NCI-H69 (cell line): ENCODE measurements at places on chromosomes 16 and 17.
A peak's percentile ranks its signal among the peaks of the same experiment; 100 is the strongest.

GRCh38 chr17:38815576-38816193 is 9.4 kb downstream of the CWC25 start:
- DNase-seq, result no peak

- DNase-seq, result no peak
These were observed 32.7 kb downstream of the ZNF750 start for GRCh38 chr17:82807101-82807500.

DNA sequence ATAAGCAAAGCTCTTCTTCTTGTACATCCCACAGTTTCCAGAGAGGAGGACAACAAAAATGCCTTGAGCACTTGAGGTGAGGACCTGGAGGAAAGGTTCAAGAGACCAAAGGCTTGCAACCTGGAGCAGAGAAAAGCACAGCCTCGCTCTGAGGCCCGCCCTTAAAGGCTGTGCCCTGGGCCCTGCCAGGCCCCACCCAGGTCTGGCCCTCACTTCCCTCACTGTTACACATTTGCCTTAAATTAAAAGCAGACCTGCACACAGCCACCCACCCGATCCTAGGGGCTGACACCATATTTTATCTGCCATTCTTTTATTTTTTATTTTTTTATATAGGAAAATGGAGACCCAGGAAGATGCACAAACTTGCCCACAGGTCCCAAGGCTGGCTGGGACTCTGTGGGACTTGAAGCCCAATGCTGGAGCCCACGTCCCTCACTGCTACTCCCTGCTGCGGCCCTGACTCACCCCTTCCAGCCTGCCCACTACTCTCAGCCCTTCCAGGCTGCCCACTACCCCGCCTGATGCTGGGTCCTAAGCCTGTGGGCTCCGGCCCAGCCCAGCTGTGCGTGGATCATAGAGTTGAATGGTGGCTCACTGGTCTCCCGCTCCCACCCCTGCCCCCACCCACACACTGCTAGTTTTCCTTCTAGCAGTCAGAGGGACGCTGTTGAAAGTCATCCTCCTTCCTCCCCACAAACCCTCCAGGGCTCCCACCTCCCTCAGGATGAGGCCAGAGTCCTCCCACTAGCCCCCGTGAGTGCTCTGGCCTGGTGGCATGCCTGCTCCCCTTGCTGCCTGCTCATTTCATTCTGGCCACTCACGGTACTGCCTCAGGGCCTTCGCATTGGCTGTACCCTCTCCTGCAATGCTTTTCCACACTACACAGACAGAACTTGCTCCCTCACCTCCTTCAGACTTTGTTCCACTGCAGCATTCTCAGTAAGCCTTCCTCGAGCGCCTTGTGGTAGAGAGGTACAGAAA is 77.6 kb upstream of the MED9 start:
- DNase-seq, result no peak

GRCh38 chr17:37134050-37134449 is 185.3 kb downstream of the AATF start:
- no peak for DNase-seq

DNA sequence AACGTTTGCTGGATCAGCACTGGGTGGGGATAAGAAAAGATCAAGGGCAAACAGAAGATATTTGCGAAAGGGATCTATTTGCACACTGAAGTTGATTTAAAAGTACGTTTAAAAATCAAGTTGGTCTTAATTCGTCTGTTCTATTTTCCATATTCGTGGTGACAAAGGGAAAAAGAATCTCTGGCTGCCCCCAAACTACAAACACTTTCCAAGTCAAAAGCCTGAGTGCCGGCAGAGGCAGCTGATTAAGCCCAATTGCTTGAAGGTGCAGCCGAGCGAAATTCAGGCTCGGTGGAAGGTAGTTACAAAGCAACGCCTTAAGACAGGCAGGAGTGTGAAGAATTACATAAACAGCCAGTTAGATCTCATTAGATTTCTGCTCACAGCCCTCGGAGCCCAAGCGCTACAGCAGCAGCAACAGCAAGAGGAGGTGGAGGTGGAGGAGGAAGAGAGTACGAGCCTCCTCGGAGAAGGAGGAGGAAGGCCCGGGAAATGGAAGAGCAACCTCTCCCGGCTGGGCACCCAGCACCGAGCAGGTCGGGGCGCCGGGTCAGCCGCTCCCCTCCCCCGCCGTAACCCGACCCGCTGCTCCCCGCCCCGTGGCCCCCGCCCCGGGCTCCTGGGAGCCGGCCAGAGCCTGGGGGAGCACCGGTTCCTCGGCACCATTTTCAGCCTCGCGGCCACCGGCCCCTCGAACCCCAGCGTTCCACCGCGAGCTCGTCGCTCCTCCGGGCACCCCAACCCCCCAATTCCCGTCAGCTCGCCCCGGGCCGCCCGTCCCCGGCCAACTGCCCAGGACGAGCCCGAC is 890 bp downstream of the TOB1 start:
- DNase-seq, result peak; percentile 82

DNA sequence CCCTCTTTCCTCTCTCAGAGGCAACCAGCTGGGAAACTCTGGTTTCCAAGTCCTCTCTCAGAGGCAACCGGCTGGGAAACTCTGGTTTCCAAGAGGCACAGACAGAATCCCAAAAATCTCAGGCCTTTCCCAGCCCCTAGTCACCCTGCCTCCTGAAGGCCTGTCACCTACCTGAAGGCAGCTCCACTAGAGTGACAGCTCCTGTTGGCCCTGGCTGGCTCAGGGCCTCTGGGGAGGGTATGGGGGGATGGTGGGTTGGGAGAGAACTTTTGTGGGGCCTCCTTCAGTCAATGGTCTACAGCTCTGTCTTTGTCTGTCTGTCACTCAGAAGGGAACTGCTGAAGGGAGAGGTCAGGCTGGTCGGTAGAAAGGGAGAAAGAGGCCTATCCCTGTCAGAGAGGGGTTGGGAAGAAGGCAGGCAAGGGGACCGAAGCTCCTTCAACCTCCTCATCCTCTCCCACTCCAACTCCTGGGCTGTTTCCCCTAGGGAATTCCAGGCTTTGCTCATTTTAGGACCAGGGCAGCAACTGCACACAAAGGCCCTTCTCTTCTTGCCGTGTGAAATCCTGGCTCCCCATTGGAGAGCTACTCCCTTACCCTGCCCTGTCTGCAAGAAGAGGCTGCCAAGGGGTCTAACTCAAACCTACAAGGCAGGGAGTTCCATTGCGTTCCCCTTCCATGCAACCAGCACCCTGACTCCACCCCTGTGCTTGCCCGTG is 23.6 kb downstream of the COPZ2 start:
- DNase-seq, result peak; percentile 67

DNA sequence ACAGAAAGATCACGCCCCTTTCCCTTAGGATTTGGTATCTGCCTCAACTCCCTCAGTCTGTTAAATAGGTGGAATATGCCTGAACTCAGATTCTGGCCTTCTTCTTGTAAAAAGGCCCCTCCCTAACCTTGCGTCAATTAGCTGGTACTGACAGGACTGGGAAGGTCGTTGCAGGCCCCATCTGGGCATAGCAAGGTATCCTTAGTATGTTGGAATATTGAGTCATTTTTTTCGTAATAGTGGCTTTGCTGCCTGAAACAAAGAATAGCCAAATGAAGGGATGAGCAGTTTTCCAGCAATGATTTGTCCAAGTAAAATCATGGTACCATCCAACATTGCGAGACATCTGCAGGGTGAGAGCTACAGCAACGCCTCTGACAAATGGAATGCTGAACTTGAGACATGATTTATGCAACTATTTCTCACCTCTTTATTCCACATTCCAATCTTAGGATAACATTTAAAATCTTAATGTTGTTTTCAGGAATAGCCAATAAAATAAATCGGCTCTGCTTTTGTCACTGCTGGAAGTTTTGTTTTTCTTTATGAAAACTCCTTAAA is 39.3 kb upstream of the BRD7 start:
- DNase-seq, result no peak

- no peak for DNase-seq
These were observed 5.7 kb upstream of the FN3K start for GRCh38 chr17:82729479-82730260.

- DNase-seq, result no peak
These were observed 154.8 kb downstream of the VPS53 start for GRCh38 chr17:559551-560431.

GRCh38 chr17:66449418-66449977 is 147.1 kb downstream of the PRKCA start:
- peak; percentile 39 for DNase-seq

DNA sequence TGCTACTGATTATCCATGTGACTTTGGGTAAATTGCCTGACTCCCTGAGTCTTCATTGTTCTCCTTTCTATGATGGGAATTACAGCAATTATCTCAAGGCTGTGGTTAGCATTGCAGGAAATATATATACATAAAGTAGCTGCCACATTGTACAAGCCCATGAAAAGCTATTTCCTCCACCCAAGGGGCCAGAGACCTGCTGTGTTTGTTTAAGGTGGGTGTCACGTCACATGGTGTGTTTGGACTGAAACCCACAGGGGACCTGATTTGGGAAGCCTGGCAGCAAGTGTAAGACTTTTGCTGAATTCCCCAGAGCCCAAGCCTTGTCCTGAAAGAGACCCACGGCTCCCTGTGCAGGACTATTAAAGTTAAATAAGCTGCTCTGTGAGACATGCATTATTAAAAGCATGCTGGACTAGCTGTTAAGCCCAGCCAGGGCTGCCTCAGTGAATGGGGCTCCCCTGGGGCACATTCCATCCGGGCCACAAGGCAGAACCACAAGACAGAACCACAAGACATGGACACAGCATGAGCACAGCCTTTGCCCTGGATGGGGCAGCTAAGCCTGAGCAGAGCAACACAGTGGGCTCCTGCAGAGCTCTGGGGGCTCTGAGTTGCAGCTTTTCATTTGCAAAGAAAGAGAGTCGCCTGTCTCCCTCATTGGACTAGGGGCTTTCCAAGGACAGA is 148.9 kb downstream of the SPACA3 start:
- DNase-seq, result peak; percentile 50

GRCh38 chr16:89563639-89564392 is 3.3 kb downstream of the RPL13 start:
- DNase-seq, result no peak

- DNase-seq, result no peak
These were observed 404.0 kb upstream of the HSBP1 start for GRCh38 chr16:83403761-83404160.

GRCh38 chr16:23826528-23827045 is 9.2 kb upstream of the PRKCB start:
- DNase-seq, result no peak

GRCh38 chr17:17075125-17075781 is 33.0 kb downstream of the MPRIP start:
- peak; percentile 58 for DNase-seq

GRCh38 chr17:48878920-48879898 is 13.4 kb upstream of the ATP5MC1 start:
- peak; percentile 78 for DNase-seq

DNA sequence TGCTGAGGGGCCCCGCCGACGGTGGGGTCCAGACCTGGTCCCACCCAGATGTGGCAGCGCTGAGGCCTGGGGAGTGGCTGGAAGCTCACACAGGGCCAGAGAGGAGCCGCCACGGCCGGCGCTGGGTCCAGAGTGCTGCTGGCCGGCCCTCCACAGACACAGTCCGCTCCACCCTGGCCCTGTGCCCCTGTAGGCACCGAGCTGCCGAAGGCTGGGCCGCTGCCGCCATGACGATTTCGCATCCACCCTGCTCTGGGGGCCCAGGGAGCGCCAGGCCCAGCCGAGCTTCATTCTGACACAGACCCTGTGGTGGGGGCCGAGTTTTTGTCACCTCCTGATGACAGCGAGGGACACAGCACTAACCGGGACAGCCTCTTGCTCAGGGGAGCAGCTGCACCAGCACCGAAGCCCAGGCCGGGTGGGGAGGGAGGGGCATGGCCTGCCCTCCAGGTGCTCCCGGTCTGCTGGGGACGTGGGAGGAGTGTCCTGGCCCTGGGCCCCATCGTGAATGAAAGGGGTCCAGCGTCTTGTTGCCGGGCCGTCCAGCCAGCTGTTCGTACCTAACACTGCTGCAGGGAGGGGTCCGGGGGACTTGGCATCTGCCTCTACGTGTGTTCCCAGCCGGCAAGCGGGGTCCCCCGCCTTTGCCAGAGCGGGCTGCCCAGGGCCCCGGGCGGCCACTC is 27.1 kb upstream of the SSTR5 start:
- DNase-seq, result peak; percentile 23

- DNase-seq, result no peak
These were observed 1.9 kb upstream of the TLE7 start for GRCh38 chr16:71443714-71444113.

DNA sequence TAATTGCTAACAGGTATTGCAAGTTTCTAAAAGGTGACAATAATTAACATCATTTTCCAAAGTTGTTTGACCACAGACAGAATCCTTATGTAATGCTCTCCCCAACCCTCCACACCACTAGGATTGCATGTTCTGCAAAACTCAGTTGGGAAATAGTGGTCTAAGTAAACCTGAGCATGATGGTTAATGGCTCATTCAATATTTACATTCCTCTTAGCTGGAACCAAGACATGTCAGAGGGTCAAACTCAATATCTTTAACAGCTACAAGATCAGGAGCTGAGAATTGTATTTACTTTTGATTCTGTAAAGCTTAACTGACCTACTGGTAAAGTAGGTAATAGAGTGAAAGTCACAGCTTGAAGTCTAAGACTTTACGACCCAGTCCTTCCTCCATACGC is 10.2 kb downstream of the MFSD6L start:
- DNase-seq, result peak; percentile 8

GRCh38 chr17:17073581-17074403 is 31.5 kb downstream of the MPRIP start:
- DNase-seq, result no peak

- DNase-seq, result peak; percentile 87
These were observed 15.4 kb upstream of the ZNF287 start for GRCh38 chr17:16584273-16584995.

DNA sequence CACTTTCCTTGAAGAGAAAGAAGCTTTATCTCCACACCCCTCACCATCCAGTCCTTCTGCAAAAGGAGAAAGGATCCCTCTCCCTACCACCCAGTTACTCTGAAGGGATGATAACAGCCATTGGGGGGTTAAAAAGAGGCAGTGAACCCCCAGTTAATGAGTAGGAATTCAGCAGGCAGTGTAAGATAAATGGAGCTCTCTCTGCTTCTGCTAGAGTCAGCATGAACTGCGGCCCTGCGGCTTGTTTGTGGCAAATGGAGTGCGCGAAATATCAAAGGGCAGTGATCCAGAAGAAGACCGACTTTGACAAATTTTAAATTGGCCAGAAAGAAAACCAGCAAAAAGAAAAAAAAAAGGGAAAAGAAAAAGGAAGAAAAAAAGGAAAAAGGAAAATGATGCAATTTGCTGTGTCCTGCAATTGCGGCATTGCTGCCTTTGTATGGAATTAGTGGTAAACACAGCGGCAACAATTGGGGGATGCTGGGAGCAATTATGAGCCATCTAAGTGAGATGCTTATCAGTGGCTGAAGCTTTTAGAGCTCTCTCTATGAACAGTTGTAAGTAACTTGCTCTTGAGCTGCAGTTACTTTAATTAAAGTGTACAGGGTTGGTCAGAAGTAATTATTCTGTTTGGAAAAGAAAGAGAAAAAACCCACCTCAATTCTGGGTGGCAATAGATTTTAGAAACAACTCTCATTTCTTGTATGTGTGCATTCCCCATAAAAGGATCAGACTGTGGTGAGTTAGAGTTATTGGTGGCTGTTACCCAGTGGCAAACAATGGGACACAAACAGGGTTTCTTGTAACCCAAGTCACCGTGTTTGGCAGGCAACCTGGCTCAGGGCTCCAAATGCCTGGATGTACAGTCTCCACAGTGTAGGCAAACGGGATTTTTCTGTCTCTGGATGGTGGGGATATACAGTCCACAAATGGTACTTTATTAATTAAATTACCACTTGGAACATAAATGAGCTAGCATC is 161.3 kb downstream of the AATF start:
- DNase-seq, result no peak

GRCh38 chr17:64126918-64127317 is 3.0 kb downstream of the ERN1 start:
- no peak for DNase-seq
